SIG-M5 (cell line): ENCODE measurements at places on chromosomes 7 and 10.
A peak's percentile ranks its signal among the peaks of the same experiment; 100 is the strongest.

DNA sequence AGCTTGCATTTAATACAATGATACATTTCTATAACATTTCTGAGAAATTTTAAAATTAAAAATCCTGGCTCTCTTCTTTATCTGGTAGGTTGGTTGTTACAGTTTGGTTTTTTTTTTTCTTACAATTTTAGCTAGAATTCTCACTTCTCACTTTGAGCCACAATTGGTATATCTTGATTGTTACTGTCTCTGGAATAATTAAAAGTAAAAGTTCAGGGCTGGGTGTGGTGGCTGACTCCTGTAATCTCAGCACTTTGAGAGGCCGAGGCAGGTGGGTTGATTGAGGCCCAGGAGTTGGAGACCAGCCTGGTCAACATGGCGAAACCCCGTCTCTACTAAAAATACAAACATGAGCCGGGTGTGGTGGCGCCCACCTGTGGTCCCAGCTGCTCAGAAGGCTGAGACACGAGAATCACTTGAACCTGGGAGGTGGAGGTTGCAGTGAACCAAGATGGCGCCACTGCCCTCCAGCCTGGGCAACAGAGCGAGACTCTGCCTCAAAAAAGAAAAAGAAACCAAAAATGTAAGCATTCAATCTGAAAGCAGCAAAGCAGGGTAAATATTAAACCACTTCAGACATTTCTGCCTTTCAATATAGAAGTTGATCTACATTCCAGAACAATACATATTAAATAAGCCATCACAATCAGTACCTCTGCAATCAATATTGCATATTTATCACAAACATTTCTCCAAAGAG is 88.6 kb upstream of the PFKP start:
- DNase-seq: no peak

GRCh38 chr7:71419546-71420337 is 287.8 kb downstream of the GALNT17 start:
- DNase-seq: no peak

GRCh38 chr10:54063514-54063913 is 737.5 kb downstream of the PCDH15 start:
- DNase-seq: no peak

- no peak for DNase-seq
Observed at GRCh38 chr7:103857435-103857834, 132.0 kb downstream of the RELN start.

GRCh38 chr7:37100735-37101331 is 347.8 kb downstream of the ELMO1 start:
- DNase-seq: no peak

DNA sequence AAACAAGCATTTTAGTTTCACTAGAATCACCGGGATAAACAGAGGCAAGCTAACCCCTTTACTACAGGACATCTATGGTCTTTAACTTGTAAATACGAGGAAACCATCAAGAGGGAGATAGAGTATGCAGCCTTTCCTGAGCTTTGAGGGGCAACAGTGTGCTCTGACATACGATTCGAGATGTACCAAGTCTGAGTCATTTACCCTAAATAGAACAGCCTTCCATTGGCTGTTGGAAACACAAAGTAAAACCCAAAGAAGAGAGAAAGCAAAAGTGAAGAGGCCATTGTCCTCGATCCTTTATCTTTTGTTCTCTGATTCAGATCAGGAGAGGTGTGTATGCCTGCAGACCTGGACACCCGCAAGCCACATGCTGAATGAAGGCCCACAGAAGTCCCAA is 289.5 kb downstream of the KCNMA1 start:
- no peak for DNase-seq

DNA sequence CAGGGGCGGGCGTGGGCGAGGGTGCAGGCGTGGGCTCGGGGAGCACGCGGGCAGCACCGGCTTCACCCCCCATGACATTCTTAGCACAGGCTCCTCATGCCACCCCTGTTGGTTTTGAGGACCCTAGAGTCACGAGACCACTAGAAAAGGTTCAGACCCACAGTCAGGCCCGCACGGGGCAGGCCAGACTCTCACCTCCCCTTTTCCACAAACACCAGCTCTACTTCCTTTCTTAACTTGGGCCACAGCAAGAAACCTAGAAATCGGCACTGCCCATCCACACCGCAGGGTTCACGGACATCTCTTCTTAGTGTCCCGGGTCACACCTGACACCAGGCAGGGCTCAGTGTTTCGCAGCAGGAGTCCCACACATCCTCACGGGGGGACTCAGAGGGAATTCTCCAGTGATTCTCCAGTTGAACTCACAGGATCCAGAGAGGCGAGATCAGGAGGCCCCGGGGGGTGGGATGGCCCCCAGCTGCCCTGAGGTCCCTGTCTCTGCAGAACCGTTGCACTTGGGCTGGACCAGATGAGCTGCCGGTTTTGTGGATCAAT is 52.0 kb downstream of the JAKMIP3 start:
- DNase-seq: no peak

- DNase-seq: no peak
Observed at GRCh38 chr10:34768261-34768971, 46.7 kb downstream of the PARD3 start.

DNA sequence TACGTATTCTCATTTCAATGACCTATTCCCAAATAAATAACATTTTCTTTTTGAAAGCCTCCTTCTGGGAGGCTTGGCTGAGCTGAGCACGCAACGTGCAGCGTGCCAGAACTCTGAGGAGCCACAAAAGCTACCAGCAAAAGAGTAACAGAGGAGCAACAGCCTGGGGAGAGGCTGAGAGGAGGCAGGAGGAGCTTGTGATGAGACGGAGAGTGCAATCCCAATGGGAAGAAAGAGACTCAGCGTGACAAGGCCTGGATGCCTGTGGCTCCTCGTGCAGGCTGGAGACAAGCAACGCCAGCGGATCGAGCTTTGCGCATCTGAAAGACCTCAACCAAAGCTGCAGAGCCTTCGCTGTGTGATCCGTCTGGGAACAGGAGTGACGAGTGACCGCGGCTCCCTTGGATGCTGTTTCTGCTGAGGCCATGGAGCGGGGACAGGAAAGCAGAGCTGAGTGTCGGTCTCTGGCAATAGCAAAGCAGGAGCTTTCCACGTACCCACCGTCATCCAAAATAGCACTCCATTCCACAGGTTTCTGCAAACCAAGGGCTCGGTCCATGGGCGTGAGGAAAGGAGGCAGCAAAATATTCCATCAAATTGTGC is 171.7 kb upstream of the PFKP start:
- DNase-seq: no peak

GRCh38 chr7:154204046-154204445 is 151.8 kb downstream of the DPP6 start:
- DNase-seq: no peak

DNA sequence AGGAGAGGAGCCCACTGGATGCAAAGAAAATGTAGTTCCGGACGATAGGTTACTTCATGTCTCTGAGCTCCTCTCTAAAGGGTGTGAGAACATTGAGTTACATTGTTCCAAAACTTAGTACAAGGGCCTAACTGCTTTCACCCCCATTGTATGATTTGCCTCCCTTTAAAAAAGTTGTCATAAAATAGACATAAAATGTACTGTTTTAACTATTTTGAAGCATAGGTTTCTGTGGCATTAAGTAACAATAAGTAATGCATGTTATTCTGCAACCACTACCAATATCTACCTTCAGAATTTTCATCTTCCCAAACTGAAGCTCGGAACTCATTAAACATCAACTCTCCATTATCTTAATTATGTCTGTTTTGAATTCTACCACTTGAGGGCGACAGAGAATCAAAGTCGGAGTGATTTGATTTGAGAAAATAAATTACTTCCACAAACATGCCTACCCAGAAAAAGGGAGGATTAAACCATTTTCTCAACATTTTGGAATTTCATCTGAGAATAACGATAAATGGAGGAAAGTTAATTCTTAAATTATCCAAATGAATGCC is 2.7 kb downstream of the IGFBP1 start:
- DNase-seq: no peak

DNA sequence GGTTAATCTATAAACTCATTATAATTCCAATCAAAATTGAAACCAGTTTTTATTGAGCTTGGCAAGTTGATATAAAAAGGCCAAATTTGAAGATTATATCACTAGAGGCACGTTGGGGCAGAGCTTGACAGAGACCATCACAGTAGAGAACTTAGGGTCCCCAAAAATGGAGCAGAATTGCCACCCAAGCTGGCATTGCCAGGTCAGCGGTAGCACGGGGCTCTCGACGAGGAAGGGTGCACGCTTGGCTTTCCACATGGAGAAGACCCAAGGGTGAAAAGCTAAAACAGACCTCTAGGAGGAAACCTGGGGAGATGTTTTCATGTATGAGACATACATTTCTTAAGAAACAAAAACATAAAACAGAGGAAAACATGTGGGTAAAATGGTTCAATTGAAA is 4.3 kb upstream of the JAKMIP3 start:
- no peak for DNase-seq

DNA sequence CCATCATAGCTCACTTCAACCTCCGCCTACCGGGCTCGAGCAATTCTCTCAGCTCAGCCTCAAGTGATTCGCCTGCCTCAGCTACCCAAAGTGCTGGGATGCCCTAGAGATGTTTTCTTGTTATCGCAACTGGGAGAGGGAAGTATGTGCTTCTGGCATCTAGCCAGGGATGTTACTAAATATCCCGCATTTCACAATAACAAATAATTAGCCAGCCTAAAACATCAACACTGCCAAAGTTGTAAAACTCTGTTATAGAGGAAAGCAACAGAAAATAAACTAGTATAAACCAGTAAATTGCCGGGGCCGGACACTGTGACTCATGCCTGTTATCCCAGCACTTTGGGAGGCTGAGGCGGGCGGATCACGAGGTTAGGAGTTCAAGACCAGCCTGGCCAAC is 7.2 kb downstream of the INA start:
- DNase-seq: no peak

- DNase-seq: no peak
Observed at GRCh38 chr10:71232089-71232998, 20.0 kb downstream of the UNC5B start.

DNA sequence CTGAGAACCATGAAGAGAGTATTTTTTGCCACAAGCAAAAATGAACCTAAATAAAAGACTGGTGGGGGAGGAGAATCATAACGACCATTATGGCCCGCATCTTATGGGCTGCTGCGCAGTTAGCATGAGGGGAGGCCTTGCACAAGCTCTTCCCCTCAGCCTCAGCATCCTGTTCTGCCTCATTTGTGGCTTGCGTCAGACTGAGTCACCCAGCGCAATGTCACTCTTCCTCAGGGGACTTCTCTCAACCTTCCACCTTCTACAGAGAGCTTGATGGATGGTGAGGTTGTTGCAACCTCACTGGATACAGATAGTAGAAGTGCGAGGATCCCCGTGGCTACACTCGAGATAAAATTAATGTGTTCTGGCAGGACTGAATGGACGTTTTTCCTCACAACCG is 16.8 kb upstream of the GPR15LG start:
- peak; percentile 65 for DNase-seq

DNA sequence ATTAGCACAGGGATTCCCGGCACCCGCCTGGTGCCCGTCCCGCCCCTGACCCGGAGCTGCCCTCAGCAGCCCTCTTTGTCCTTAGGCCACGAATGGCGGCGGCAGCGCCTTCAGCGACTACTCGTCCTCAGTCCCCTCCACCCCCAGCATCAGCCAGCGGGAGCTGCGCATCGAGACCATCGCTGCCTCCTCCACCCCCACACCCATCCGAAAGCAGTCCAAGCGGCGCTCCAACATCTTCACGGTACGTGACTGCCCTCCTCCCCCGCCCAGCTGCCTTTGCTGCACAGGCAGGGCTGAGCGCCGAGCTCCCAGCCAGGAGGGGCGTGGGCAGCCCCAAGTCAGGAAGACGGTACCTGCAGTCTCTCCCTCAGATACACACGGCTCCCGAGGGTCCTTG is 33.6 kb downstream of the AGAP3 start:
- DNase-seq: no peak

- no peak for DNase-seq
Observed at GRCh38 chr10:130900441-130901160, 410.9 kb downstream of the TCERG1L start.

GRCh38 chr7:36317276-36317675 is 72.4 kb upstream of the ANLN start:
- no peak for DNase-seq
